HFFc6 (cell line): ENCODE measurements at places on chromosomes 1 and 21. TPM values are rescaled to one million over a fixed set of nuclear protein-coding genes. Genes with fewer than 3 reads are reported as not detected.

DNA sequence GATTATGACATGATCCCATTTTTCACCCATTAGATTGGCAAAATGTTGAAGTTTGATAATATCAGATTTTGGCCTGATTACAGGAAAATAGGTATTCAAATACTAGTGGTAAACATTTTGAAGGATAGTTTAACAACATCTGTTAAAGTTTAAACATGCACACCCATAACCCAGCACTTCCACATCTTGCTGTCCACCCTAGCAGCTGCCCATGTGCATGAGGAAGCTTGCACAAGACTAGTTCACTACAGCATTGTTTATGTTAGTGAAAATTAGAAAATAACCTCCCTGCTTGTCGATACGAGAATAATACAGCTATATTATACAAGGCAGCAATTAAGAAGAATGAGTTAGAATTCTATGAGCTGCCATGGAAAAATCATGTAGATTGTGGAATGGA is 127.6 kb downstream of the C1orf21 start:
- no peak for DNase-seq

- DNase-seq, result peak; percentile 28
These were observed 68.8 kb downstream of the SMYD2 start for GRCh38 chr1:214349781-214350180.

GRCh38 chr1:57423135-57423655 is 665 bp downstream of the DAB1 start:
- DNase-seq, result no peak

Gene OPRD1
- not detected in 3 replicates for total RNA-seq

DNA sequence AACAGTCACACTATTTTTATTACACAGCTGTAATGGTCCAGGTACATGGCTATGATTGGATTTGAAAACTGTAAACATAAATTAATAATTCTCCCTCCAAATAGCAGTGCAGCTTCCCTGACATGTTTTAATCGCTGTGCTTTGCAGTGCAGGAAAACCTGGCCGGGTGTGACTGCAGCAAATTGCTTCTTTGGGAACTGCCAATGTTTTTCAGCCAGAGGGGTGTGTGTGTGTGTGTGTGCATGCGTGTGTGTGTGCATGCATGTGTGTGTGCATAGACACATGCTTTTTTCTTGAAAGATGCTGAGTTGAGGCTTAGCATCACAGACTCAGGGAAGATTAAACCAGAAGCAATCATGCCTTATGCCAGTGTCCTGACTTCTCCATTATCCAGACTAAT is 231.2 kb downstream of the PRDM2 start:
- no peak for DNase-seq

DNA sequence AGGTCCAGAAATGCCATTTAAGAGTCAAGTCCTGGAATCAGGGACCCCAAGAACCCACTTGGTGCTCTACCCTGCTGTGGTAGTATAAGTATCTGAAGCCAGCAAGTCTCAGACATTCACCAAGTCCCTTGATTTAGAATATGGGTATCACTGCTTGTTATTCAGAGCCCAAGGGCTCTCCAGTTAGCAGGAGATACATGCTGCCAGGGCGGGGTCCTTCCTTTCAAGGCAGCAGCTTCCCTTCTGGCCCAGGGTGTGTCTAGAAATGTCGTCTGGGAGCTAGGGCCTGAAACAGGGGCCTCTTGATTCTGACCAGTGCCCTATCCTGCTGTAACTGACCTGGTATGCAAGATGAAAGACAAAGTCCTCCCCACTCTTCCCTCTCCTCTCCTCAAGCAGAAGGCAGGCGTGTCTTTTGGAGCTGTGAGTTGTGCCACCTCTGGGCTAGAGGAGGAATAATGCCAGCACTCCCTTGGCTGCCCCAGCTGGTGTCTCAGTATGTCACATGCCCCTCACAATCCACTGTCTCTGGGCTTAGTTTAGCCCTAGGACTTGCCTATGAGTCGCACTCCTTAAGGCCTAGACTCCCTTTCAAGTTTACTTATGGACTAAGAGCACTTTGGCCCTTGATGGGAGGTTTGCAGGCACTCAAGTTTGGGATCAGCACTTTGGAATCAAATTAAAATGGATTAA is 200.2 kb downstream of the MRPL39 start:
- no peak for DNase-seq

DNA sequence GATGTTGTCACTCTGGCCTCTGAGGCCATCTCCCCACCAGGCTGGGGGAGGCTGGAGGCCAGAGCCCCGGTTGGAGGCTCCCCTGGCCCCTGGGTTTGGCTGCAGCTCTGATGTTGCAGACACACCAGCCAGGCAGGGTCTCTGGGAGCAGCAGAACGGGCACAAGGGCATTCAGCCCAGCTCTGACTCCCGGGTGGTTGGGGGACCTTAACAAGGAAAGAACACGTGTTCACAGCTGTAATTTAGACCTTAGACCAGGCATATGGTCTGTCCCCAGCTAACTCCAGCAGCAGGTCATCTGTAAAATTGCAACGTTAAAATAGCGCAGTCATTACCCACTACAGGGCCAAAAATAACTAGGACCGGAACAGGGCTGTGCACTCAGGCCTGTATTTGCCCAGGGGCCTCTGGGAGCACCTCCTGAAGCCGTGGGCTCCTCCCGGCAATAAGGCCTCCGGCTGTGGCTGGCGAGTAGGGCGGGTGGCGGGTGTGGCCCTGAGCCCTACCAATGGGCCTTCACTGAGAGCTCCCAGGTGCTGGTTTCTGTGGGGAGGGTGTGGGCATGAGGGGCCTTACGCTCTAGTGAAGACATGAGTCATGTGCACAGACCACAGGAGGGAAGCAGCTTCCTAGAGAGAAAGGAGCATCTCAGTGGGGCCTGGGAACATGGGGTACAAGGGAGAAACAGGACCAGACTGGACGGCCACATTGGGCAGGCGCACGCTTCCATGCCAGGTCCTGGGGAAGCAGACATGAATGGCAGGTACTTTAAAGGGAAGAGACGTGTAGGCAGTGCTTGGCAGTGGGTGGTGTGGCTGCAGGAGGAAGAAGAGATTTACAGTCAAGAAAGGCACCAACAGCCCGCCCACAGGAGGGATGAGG is 6.1 kb downstream of the LDLRAP1 start:
- no peak for DNase-seq

GRCh38 chr1:2095981-2096736 is 45.9 kb downstream of the PRKCZ start:
- DNase-seq, result no peak

GRCh38 chr21:43728467-43729390 is 9.8 kb downstream of the PDXK start:
- DNase-seq, result peak; percentile 99

GRCh38 chr1:32876341-32877210 is 5.9 kb upstream of the FNDC5 start:
- DNase-seq, result peak; percentile 18

DNA sequence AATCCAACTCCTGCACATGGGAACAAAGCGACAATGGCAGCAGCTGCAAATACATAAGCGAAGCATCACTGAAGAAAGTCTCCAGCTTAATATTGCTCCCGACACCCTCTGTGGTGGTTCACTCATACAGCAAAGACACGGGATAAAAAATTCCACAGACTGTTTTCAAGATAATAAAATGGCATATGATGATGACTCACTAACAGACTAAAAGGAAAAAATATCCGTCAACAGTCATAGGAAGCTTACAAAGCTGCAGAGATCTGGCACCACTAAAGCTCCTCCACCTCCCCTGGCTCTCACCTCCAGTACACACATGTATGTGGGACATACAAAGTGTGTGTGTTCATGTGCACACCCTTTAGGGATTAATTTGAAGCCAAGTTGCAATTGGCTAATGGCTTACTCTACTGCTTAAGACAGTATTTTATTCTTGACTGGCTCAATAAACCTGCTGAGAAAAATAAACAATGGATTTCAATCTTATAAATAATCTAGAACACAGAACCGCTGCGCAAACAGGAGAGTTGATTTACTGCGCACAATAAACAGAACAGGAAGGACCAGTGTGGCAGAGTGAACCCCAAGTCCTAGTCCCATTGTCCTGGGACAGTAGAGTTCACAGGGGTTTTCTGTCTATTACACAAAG is 94.4 kb downstream of the SLC45A1 start:
- peak; percentile 88 for DNase-seq

DNA sequence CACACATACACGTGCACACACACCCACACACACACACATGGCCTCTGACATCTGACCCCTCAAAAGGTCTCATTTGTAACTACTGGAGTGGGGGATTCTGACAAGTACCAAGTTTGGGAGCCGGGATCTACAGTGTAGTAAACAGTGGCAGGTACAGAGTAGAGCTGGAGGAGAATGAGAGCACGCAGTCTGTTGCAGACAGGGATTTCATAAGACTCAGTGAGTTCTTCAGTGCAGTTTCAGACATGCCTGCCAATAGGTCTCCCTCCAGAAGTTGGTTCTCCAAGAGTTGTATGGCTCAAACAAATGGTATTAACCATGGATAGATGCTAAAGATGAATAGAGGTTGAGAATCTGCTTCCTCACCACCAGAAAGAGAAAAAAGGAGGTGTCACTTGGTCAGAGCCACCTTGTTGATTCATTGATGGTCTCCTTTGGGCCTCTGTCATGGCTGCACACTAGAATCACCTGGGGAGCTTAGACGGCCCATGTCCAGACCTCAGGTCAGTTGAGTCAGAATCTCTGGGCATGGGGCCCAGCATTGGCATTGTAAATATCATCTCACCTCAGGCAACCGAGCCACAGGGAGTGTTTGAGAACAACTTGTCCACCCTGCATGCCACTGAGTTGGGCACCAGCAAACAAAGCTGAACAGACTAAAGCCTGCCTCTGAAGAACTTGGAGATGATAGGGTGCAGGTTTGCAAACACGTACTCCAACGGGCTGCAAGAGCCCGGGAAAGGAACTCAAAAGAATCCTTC is 122.1 kb downstream of the EDEM3 start:
- DNase-seq, result no peak

GRCh38 chr1:165928075-165928731 is 100.8 kb downstream of the UCK2 start:
- peak; percentile 67 for DNase-seq

GRCh38 chr1:111099289-111099688 is 40.6 kb downstream of the DRAM2 start:
- DNase-seq, result no peak

GRCh38 chr1:235919127-235919832 is 52.6 kb upstream of the LYST start:
- DNase-seq, result no peak

- no peak for DNase-seq
These were observed 9.1 kb downstream of the PYCR2 start for GRCh38 chr1:225914947-225915346.

DNA sequence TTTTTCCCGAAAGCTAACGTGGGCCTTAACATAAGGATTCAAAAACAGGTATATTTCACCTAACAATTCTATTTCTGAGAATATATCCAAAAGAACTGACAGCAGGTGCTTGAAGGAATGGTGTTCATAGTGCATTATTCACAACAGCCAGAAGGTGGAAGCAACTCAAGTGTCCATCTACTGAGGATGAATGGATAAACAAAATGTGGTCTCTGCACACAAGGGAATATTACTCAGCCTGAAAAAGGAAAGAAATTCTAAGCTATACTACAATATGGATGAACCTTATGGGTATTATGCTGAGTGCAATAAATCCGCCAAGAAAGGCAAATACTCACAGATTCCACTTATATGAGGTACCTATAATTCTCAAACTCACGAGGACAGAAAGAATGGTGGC is 6.1 kb upstream of the RIPPLY3 start:
- no peak for DNase-seq

Gene RGS8
- not detected in 3 replicates for total RNA-seq

DNA sequence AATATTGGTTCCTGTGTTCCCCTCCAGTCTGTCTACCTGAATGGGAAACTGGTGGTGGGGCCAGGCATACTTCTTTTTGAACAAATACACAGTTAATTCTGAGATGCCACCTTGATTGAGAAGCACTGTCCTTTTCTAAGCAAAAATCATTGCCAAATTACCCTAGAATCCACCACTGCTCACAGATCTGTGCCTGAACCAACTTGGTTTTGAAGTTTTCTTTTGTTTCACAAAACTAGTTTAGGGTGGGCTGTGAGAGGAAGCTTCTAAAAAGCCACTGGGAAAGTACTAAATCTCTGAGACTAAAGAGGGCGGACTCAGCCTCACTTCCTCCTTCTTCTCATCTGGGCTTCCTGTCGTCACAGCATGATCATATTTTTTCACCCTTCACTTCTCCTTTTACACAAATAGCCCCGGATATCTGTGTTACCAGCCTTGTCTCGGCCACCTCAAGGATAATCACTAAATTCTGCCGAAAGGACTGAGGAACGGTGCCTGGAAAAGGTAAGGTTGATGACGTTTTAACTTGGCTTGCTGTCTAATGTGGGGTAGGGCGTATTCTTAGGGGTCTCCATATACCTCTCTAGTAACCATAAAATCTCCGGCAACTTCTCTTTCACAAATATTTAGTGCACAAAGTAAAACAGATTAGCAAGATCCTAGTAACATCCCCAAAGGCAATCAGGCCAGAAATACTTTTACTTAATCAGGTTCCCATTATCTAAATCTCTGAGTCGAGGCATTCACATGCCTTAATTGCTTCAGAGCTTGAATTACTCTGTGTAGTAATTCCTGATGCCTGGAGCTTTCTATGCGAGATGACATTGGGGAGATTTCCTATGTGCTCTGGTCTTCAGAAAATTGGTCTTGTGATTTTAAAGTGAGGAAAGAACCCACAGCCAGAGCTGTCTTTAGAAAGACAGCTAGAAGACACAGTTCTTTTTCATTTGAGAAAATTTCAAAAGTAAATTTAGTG is at the start of gene CD53:
CD53 (plus strand) TSS at position 404 of the 976 bp plus-strand sequence. CDS start 18,261 bp downstream, outside the sequence.
- DNase-seq, result no peak

DNA sequence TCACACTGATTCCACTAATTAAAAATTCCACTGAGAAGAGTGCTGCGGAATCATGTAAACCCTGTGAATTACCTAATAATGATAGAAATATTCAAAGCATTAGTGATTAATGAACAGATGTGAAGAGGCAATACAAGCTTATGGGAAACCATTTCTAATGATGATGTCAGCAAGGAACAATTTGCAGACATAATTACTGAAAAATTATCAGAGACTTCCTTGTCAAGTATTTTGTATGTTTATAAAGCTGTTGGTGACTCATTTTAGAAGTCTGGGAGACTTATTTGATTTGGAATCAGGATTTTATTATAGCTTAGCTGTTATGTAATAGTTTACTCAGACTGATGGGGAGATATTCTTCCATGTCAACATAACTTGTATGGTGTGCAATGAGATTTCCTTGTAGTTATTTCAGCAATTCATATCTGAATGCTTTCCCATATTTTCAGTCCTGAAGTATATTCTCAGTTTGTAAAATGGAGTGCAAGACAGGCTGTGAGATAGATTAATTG is 135.5 kb downstream of the TGFB2 start:
- DNase-seq, result peak; percentile 89

DNA sequence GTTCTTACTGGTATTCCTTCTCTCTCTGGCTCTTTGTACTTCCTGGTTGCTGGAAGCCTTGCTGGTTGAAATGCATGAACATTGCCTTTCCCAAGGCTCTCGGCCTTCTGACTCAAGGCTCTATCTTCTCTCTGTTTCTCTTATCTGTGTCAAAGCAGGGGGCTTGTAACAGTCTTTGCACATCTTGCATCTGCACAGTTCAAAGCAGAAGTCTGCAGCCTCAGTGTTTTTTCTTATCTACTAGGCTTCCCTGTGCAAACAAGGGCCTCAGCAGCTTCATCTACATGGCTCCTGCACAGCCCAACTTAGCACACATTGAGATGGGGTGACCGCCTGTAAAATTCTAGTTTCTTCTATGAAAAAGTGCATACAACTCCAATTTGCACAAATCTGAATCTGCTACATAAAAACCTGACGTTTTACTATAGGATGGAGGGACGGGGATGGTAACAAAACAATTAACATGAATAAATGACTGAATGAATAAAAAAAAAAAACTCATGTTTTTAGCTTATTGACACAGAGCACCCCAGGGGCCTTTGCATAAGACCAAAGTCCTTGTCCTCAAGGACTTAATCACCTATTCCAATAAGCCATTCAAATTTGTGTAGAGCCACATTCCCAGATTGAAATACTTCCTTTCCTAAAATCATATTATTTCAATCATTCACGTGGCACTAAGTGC is 458.3 kb downstream of the LMO4 start:
- DNase-seq, result no peak
